ENCODE measurements at places on chromosomes 11 and 22.

- DNase-seq, result no peak
Observed at GRCh38 chr22:21622011-21622918, 7.6 kb downstream of the YDJC start.

DNA sequence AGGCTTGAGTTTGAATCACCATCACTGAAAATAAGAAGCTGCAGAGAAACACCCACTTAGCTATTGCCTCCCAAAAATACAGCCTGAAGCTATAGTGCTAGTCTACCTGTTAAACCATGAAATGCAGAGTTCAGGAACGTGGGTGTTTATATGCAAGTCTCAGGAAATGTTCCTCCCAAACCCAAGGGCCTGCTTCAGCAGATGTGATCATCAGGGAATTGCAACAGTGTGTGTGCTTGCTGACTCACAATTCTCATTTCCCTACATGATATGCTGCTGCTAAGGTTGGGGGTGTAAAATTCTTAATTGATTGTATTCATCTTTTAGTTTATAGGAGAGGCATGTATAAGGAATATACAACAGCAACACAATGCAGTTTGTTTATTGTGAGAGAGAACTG is 49.6 kb downstream of the NUP98 start:
- peak; percentile 90 for DNase-seq

GRCh38 chr11:58617976-58618557 is 4.4 kb upstream of the CNTF start:
- peak; percentile 29 for DNase-seq

DNA sequence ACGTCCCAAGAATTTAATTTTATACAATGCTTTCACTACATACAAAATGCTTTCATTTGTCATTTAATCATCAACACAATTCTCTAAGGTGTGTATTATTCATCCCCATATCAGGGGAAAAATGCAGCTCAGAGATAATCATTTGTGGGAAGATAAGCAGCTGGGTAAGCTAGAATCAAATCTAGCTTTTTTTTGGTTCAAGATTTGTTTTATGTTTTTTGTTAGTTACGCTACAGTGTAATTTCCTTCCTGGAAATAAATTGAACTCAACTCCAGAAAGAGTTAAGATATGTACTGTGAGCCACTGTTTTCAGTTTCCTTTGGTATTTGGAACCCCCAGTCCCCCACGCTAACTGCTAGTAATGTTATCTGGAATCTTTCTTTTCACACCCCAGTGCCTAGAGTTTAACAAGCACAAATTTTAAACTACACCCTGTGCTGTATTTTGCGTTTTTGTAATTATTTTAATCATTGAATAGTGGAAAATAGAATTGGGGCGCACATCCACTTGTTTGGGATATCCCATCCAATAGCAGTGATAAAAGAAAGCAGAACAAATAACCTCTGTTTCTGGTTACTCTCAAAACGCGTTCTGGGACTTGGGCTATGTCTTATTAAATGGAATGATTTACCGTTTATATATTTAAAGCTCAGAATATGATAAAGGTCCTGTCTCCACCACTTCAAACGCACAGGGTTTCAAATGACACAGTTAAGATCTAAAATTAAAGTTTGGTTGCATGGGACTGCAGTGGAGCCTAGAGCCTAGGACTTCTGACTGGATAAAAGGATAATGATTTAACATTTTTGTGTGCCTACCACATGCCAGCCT is 2.1 kb upstream of the HSPA8 start:
- DNase-seq, result no peak

GRCh38 chr11:9351321-9351881 is 33.1 kb upstream of the IPO7 start:
- no peak for DNase-seq

GRCh38 chr22:17980015-17980590 is 44.3 kb downstream of the MICAL3 start:
- DNase-seq, result no peak

- no peak for DNase-seq
Observed at GRCh38 chr22:21632237-21632895, at the start of gene CCDC116. Gene CCDC116 (plus strand): TSS chr22:21632760. CDS start chr22:21633182, 422 bp downstream.

Measured in choroid plexus epithelial cell (primary cell).